ENCODE measurements at places on chromosomes 13 and 19. TPM values are rescaled to one million over a fixed set of nuclear protein-coding genes. Genes with fewer than 3 reads are reported as not detected.
A peak's percentile ranks its signal among the peaks of the same experiment; 100 is the strongest.

DNA sequence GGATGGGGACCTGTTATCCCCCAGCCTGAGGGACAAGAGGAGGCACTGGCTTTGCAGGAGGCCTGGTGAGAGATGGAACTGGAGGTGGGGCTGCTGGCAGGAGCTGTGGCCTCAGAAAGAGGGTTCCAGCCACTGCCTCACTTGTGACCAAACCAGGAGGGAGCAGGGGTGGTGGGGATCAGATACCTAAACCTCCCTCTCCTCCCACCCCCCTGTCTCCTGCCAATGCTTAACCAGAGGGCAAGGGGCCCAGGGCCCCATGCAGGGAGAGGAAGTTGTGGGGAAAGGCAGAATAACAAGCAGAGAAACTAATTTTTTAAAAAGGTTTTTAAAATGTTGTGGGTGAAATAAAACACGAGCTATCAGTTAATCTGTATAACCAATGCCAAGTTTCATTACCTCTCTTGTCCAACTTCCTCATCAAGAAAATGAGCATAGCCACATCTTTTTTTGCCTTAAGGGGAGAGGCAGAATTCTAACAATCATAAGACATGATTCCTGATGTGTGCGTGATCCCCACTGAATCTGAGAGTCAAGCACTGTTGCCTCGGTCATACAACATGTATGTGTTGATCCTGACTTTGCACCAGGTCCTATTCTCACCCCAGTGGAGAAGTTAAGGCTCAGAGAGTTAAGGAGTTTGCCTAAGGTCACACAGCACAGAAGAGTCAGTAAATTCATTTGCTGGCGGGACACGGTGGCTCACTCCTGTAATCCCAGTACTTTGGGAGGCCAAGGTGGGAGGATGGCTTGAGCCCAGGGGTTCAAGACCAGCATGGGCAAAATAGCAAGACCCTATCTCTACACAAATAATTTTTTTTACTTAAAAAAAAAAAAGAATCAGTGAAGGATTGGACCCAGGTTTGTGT, 12.9 kb downstream of the FXYD5 start:
- no peak for DNase-seq

- DNase-seq, result no peak
Measured at GRCh38 chr13:76380446-76381065, 505.6 kb downstream of the KCTD12 start.

The ZNF837 gene
- 1.3 TPM for total RNA-seq

GRCh38 chr13:72457151-72457550, 270.3 kb downstream of the MZT1 start:
- no peak for DNase-seq

- DNase-seq, result no peak
Measured at GRCh38 chr19:10817291-10818038, 18.5 kb downstream of the TMED1 start.

- no peak for DNase-seq
Measured at GRCh38 chr13:40171566-40171965, 494.9 kb downstream of the FOXO1 start.

- DNase-seq, result no peak
Measured at GRCh38 chr19:1957562-1958248, 16.7 kb downstream of the CSNK1G2 start.

DNA sequence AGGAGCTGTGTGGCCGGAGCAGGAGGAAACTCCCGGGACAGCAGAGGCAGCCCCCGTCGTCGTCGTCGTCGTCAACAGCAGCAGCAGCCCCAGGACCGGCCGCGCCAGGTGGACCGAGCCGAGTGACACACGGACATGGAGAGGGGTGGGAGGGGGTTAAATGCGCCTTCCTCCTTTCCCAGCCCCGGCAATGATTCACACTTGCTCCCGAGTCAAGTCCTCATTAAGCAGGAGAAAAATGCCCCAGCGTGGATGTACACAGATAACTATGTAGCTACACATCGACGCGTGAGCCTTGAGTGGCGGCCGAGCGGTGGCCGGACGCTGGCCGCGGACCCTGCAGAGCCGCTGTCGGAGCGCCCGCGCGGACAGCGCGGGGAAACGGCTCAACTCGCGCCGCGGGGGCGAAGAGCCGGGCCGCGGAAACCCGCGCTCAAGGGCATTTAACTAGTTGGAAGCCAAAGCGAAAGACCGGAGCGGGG, 645 bp downstream of the UBL3 start:
- DNase-seq, result peak; percentile 33

DNA sequence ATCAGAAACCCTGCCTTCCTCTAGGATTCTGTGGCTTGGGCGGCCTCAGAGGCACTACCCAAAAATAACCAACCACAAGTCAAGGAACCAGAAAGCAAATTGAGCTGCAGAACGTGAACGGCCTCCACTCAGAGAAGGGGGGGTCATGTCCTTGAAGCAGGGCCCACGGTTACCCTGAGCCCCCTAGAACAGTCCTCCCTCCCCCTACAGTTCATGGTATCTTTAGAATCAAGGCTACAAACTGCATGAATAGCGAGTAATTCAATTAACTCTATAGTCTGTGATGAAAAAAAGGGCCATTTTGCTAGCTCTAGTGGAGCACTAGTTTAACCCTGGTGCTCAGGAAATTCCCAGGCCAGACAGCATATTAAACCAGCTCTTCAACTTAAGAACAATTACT, 79.0 kb upstream of the ZNF507 start:
- DNase-seq, result no peak

GRCh38 chr19:39223703-39224279, 19.7 kb upstream of the SYCN start:
- DNase-seq, result peak; percentile 54

DNA sequence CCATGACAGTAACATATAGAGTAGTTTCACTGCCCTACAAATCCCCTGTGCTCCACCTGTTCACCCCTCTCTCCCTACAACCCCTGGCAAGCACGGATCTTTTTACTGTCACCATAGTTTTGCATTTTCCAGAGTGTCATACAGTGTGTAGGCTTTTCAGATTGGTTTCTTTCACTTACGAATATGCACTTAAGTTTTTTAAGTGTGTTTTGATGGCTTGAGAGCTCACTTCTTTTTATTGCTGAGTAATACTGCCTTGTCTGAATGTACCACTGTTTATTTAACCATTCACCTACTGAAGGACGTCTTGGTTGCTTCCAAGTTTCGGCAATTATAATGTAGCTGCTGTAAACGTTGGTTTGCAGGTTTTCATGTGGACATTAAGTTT, 175.1 kb downstream of the ITGBL1 start:
- DNase-seq, result no peak

The RNF113B gene
- not detected for total RNA-seq

DNA sequence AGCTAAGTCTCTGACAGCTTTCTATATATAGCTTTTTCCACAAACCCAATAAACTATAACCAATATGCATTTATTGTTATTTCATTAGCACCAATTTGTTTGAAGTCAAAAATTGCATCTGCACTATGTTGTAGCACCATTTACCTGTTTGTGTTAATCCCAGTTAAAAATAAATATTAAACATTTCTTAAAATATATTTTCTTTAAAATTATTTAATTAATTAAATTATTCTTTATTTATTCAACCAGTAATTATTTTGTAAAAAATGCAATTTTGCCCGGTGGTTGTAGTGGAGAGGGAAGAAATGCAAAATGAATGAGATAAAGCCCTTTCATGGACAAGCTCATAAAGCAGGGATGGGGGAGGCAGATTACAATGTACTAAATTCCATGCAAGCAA, 1257.9 kb downstream of the PCDH17 start:
- no peak for DNase-seq

- DNase-seq, result no peak
Measured at GRCh38 chr13:73481886-73482445, 423.2 kb downstream of the KLF5 start.

The ZNF493 gene
- 21.6 TPM for total RNA-seq

- no peak for DNase-seq
Measured at GRCh38 chr13:20869540-20869939, 33.0 kb downstream of the XPO4 start.

The COX6B2 gene
- not detected for total RNA-seq

GRCh38 chr19:3950871-3951861, 18.3 kb downstream of the NMRK2 start:
- DNase-seq, result no peak

DNA sequence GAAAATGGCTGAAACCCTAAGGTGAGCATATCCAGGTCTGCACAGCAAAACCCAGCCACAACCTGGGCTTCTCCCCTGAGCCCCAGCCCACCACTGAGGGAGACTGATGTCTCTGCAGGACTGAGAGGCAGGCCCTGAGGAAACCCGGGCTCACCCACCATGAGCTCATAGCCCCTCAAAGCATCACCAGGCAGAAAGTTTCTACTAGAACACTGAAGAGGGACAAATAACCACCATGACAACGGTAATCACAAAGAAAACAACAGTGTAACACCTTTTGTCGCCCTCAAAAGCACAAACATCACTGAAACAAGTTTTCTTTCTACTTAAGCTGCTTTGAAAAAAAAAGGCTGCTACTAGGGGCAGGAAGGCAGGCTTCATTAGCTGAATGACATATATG, 29.8 kb downstream of the TSHZ3 start:
- no peak for DNase-seq

GRCh38 chr13:94859811-94860210, 147.5 kb upstream of the SOX21 start:
- no peak for DNase-seq

DNA sequence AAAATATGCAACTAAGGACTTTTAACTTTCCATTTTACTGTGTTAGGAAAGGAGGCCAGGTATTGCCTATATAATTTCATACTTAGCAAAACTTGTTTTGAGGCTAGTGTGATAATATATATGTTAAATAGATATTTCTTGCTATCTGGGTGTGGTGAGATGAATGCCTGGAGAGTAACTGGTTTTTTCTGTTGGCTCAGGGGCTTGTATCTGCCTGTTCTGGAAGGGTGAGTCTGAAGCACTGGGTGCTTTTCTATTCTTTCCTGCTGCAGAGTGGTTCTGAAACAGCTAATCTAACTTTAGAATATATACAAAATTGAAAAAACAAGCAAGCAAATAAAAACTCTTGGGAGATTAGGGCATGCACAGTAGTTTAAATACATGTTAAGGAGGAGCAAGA, 64.6 kb upstream of the MYCBP2 start:
- DNase-seq, result no peak

- peak; percentile 21 for DNase-seq
Measured at GRCh38 chr19:7294558-7295212, 471 bp upstream of the INSR start.

DNA sequence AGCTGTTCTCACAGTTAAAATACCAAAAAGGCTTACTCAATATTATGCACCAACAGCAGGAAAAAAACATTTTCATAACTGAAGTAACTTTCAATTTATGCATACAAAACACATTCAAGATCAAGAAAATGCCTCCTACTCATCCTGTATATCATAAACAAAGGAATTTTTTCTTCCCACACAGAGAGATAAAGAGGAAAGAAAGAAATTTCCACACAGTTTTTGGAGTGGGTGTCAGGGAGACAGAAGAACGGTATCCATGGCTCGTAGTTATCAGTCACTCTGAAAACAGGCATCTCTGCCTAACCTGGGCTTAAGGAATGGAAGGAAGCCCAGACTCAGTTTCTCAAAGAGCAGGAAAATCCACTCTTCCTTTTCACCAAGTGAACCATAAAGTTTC, 92.4 kb upstream of the SIAH3 start:
- DNase-seq, result no peak

The ZNF30 gene
- total RNA-seq, result 4.1 TPM

- no peak for DNase-seq
Measured at GRCh38 chr19:40981591-40981990, 9.5 kb upstream of the CYP2B6 start.

GRCh38 chr13:80473695-80474094, 132.8 kb upstream of the SPRY2 start:
- DNase-seq, result no peak

- DNase-seq, result no peak
Measured at GRCh38 chr19:43812688-43813087, 10.4 kb upstream of the LYPD5 start.

GRCh38 chr13:113152984-113153809, 5.3 kb upstream of the PROZ start:
- no peak for DNase-seq

Data from activated CD8-positive, alpha-beta T cell treated with anti-CD3 and anti-CD28 coated beads, Interleukin-2, amount 10 ng/mL, durations not matched to agents 7 days and 5 days (primary cell).